ENCODE measurements at places on chromosomes 5 and 9. TPM values are rescaled to one million over a fixed set of nuclear protein-coding genes. Genes with fewer than 3 reads are reported as not detected.
A peak's percentile ranks its signal among the peaks of the same experiment; 100 is the strongest.

Gene SLC6A18
- not detected for total RNA-seq

- DNase-seq = peak; percentile 86
These were observed 45.7 kb downstream of the SLC46A2 start for GRCh38 chr9:112844771-112845542.

GRCh38 chr5:138352722-138353559 is 456 bp downstream of the KDM3B start:
- peak; percentile 81 for DNase-seq

DNA sequence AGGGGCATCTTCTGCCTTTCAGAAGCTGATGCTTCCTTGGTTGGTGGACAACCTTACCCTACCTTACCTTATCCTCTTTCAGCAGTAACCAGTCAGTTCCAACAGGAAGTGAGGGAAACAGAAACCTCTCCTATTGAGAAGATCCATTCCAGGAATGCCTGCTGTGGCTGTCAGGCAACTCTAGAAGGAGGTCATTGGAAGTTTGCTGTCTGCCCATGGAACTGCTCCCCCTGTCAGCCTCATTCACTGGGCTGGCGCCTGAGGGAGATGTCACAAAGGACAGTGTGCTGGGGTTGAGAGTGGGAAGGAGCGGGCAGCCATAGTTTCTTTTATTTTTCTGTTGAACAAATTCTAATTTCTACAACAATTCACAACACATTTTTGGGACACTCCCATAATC is 54.7 kb downstream of the IRX1 start:
- no peak for DNase-seq

DNA sequence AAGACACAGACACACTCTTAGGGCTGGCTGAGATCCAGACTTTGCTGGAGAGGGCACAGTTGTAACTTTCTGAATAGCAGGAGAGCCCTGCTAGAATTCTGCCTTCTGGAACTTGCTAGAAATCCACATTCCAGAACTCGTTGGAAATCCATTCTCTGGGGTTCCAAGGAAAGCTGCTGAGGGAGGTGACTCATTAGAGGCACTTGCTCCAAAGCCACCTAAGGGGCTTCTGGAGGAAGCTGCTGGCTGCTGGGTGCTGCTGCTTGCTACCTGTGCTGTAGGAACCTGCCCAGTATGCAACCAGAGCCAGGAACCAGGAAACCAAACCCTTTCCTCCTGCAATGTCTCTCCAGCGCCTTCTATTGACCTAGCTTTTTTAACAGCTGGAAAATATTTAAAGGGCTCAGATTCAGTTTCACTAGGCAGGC is 4.1 kb upstream of the TLE4 start:
- DNase-seq = no peak
